ENCODE measurements at places on chromosomes 16 and 17.

DNA sequence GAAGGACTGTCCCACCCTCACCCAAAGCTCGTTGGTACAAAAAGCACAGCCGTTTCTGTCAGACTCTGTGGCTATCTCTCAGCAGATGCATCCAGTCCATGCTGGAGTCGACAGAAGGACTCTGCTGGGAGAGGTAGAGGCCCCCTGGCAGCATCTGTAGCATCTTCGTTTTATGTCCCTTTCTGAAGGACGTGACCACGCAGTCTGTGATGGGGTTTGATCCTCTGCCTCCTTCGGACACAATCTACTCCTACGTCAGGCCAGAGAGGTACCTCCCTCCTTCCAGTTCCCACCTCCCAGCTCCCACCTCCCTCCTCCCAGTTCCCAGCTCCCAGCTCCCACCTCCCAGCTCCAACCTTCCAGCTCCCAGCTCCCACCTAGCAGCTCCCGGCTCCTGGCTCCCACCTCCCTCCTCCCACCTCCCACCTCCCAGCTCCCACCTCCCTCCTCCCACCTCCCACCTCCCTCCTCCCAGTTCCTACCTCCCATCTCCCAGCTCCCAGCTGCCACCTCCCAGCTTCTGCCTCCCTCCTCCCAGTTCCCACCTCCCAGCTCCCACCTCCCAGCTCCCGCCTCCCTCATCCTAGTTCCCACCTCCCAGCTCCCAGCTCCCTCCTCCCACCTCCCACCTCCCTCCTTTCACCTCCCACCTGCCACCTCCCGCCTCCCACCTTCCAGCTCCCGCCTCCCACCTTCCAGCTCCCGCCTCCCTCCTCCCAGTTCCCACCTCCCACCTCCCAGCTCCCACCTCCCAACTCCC, 11.4 kb upstream of the MC1R start:
- DNase-seq = no peak

DNA sequence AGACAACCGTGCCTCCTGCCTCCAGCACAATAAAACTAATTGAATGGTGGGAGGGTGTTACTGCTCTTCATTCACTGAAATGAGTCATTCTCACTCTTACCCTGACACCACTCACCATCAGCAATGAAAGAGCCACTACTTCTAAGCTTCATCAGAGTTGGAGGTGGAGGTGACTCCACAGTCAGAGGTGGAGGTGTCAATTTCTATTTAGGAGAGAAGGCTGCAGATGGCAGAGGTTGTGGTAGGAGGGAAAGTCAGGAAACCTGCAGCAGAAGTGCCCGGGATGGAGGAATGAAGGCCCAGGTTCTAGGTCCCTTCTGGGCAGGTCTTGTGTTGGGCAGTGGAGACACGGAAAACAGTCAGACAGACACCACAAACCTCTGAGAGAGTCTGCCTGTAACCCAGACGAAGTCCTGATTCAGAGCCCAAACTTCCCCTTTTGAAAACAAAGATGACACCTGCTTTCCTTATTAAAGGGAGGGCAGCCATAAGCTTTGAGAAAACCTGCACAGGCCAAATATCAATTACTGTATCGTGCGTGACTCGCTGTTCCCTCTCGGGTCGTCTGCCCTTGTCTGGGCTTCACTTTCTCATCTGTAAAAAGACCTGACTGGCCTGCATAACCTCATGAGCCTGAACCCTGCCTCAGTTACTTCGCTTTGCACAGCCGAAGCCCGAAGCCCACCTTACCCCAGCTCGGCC, 668 bp downstream of the ATPAF2 start:
- DNase-seq = peak; percentile 66

DNA sequence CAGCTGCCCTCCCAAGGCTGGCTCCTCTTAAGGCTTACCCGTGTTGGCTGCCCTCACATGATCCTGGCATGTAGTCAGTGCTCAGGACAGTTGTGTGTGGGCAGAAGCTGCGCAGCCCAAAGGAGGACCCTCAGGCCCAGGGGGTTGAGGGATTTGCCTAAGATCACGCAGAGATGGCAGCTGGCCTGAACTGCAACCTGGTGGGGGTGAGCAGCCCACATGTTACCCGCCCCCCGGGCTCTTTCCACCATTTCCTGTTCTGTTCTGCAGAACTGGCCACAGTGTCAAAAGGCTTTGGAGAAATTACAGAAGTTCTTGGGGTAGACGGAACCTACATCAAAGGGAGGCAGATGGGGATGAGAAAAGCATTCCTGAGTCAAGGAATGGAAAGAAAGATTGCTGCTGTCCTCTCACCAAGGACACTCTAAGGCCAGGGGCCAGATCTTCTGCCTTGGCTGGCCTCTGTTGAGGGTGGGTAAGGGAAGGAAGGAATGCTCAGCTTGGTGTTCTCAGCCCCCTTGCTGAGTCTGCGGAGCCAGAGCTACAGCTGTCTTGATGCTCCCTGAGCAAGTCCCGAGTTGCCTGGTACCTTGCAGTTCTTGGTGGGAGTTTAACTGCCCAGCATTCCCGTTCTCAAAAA, 53.0 kb downstream of the EPN2 start:
- no peak for DNase-seq

- no peak for DNase-seq
These were observed 64.1 kb downstream of the ZFHX3 start for GRCh38 chr16:72983728-72984350.

DNA sequence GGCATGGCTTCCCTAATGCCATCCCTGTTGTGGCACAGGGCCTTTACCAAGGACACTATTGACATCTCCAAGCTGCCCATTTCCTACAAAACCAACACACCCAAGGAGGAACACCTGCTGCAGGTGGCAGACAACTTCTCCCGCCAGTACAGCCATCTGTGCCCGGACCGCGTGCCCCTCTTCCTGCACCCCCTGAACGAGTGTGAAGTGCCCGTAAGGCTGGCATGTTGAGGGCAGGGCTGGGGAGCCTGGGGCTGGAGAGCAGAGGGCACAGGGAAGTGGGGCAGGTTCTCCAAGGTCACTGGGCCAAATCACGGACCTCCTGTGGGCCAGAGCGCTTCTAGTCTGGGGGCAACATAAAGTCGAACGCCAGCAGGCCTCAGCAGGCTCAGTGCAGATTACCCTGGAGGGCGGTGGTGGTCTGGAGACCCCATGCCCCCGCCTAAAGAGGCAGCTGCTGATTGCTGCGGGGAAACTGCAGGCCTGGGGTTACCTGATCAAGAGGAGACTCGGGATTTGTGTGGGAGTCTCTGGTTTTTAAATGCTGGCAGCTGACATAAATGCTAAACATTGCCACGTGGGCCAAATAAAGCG, 4.3 kb downstream of the DRC7 start:
- no peak for DNase-seq

DNA sequence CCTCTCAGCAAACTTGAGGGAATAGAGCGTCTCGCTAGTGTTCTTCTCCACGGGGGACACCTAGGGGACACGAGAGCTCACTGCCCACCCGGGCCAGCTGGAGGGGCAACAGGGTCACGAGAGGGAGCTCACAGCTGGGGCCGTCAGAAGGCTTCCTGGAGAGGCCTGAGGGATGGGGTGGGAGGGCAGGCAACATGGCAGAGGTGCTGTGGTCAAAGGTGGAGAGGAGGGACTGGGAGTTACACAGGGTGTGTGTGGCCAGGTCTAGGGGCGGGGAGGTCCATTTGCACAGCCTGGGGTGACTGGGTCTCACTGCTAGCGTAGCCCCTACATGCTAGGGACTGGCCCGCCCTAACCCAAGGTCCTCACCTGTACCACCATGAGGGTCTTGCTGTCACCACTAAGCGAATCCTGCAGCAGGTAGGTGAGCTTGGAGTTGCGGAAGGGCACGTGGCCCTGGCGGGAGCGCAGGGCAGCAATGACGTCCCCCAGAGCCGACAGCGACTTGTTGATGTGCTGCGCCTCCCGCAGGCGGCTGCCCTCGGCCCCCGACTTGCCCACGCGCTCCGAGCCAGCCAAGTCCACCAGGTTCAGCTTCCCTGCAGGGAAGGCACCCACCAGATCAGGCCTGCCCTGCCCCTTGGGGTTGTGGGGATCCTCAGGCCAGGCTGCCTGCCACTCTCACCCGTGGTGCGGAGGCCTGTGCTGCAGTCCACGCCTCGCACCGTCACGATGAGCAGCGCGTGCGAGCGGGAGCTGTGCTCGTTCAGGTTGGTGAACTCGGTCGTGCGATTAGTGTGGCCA, 25.0 kb downstream of the KATNB1 start:
- no peak for DNase-seq

GRCh38 chr16:72397876-72398275, 225.9 kb upstream of the PMFBP1 start:
- no peak for DNase-seq

DNA sequence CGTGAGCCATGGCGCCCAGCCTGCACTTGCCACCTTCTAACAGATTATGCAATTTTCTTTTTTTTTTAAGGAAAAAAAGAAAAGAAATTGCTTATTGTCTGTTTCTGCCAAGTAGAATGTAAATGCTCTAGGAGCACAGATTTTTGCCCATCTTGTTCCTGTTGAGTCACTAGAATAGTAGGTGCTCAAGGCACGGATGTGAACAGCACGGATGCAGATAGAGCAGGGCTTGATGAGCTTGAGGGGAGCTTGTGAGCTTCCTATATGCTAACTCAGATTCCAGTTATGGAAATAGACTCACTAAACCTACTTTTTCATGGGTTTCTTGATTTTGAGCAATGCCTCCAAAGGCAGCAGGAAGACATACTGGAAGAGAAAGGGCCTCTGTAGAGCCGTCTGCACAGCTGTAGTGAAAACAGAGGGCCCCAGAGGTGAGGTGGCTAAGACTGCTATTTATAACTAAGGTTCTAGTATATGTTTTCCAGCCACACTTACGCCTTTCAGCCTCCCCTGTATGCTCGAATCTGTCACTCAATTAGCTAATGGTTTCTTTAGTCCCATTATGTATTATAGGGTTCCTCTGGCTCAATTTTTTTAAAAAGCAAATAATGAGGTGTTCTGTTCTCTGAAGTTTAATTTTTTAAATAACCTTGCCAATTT, 72.8 kb downstream of the WWP2 start:
- DNase-seq = no peak

DNA sequence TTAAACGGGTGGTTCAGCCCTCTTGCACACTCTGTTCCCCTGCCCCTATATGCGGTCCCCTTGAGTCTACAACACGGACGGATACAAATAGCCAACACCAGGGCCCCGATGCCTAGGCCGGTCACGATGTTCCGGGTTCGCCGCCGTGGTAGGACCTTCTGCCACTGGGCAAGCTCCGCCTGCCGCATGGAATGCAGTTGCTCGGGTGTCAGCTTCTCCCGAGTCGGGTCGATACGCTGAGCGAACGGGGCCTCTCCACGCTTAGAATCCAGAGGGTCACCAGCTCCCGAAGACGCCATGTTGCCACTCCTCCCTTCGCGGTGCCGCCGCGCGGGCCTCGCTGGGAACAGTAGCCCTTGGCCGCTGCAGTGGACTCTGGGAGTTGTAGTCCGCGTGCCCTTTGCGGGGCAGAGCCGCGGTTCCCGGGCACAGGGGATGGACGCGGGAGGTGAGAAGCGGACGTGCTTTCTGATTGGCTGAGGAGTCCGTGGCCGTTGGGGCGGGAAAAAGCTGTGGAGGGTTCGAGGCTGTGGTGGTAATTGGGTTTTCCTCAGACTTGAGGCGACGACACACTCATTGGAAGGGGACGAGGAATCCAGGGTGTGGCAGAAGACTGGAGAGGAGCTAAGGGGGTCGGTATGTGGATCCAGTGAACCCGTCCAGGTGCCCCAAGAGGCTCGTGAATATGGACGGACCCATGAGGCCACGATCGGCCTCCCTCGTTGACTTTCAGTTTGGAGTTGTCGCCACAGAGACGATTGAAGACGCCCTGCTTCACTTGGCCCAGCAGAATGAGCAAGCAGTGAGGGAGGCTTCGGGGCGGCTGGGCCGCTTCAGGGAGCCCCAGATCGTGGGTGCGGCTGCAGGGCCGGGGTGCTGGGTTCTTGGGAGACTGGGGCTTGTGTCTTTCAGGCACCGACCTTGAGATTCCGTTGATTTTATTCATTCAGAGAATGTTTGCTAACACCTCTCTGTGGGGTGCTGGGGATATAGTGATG, at the start of the genes CNTD1 and COA3:
Gene CNTD1, plus strand, starts transcription at position 479 of the 998 bp plus-strand sequence. Its CDS starts 207 bp downstream, at position 686.
Gene COA3, minus strand, starts transcription at position 322 of the 998 bp plus-strand sequence. Its CDS starts 23 bp downstream, at position 299.
- peak; percentile 67 for DNase-seq

DNA sequence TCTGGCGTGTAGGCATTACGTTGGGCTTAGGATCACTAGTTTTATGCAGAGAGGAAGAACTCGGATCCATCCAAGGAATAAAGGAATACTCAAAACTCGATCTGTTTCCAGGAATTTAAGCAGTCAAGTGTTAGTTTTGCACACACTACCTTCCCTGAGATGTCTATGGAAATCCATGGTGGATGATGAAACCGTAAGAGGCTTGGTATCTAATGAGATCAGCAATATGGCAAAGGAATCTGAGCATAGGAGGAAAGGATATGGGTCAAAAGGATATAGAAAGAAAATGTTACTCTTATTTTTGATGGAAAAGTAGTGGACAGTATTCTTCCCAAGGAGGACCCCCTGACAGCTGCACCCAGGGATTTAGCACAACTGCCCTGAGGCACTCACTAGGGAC, 59.6 kb downstream of the SMG6 start:
- no peak for DNase-seq

- no peak for DNase-seq
These were observed 1.0 kb downstream of the LMF1 start for GRCh38 chr16:969508-970385.

GRCh38 chr17:80786470-80786869, 205.2 kb upstream of the CHMP6 start:
- no peak for DNase-seq

GRCh38 chr16:86818671-86819532, 240.6 kb downstream of the FOXL1 start:
- DNase-seq = peak; percentile 25

DNA sequence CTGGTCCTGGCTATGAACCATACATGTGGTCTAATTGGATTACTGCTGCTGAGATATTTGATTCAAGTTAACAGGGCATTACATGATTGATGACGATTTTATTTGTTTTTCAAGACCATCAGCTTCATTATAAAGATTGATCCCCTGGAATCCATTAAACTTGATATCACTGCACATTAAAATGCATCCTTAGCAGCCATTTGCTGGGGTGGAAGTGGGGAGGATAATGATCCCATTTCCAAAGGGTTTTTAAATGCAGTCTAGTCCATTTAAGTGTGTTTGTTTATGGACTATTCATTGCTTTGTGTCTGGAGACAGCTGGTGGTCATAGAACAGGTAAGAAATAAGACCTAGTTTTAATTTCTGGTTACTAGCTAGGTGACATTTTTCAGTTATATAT, 40.9 kb downstream of the ADAMTS18 start:
- no peak for DNase-seq

GRCh38 chr16:89383095-89384003, 107.0 kb downstream of the ANKRD11 start:
- peak; percentile 76 for DNase-seq

GRCh38 chr16:2816751-2817339, at the start of gene PRSS21:
Gene PRSS21, plus strand, starts transcription at chr16:2817237. Its CDS starts 32 bp downstream, at chr16:2817269.
- no peak for DNase-seq

GRCh38 chr16:20763461-20764232, at the start of gene ACSM3:
Gene ACSM3, plus strand, starts transcription at chr16:20764014. Its CDS starts 6,021 bp downstream, at chr16:20770035.
- peak; percentile 83 for DNase-seq

DNA sequence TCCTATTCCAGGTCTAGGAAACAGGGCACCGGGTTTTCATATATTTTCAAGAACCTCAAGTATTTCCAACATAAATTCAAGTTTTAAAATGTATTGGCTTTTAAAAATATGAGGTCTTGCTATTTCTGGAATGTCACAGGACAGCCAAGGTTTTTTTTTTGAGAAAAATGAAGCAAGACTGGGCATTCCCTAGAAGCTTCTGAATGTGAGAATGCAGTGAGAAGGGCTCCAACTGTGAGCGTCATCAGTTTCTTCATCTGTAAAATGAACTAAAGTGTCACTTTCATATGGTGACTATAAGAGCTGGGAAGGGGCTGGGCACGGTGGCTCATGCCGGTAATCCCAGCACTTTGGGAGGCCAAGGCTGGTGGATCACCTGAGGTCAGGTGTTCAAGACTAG, 455.8 kb upstream of the MAF start:
- DNase-seq = no peak
